ENCODE measurements at places on chromosomes 3 and 15.

GRCh38 chr15:99138491-99138982, 33.7 kb downstream of the SYNM start:
- DNase-seq = no peak

GRCh38 chr3:29475305-29475840, 194.5 kb downstream of the RBMS3 start:
- no peak for DNase-seq

- DNase-seq = no peak
These were observed 296.7 kb downstream of the PTPRG start for GRCh38 chr3:61858054-61858453.

DNA sequence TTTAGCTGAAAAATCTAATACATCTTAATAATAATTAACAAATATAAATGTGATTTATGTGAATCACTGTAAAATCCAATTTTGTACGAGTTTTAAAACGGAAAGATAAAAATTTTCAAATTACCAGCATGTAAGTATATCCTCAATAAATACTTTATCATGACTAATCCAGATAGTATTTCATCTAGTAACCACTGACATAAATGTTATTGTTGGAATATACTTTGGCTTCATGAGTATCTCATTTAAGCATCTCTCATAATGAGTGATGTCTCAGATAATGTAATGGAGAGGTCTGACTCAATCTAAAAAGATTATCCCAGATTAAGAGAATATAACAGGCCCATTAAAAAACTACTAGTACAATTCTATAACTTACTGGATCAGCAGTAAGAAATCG, 216.3 kb downstream of the STAG1 start:
- DNase-seq = no peak

DNA sequence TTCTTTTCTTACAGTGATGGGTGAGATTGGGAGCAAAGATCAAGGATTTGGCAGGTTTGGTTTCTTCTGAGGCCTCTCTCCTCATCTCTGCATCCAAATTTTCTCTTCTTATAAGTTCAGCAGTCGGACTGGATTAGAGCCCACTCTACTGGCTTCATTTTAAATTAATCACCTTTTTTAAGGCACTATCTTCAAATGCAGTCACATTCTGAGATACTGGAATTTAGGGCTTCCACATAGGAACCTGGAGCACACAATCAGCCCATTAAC, 56.5 kb upstream of the PLSCR4 start:
- no peak for DNase-seq

- DNase-seq = no peak
These were observed 98.1 kb downstream of the LRRK1 start for GRCh38 chr15:101017093-101017754.

- no peak for DNase-seq
These were observed 22.7 kb downstream of the SACM1L start for GRCh38 chr3:45711931-45712330.

DNA sequence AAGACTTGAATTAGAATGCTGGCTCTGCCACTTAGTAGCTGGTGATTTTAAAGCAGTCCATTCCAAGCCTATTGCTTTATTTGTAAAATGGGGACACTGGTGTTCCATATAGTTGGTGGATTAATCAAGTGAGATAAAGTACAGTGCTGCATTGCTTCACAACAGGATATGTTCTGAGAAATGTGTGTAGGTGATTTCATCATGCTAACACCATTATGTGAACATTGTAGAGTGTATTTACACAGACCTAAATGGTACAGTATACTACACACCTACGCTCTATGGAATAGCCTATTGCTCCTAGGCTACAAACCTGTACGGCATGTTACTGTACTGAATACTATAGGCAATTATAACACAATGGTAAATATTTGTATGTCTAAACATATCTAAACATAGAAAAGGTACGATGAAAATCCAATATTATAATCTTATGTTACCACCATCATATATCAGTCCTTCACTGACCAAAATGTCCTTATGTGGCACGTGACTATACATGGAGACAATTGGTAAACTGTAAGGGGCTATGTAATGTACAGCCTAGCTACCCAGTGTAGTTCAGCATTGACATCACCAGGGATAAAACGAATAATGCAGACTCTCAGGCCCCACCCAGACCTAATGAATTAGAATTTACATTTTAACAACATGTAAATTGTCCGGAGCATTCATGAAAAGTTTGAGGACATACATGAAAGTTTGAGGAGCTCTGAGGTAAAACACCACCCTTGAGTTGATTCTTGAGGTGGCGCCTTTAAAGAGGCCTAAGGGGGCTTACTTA, 121.4 kb upstream of the BFSP2 start:
- no peak for DNase-seq

- DNase-seq = no peak
These were observed 29.8 kb upstream of the SLC6A6 start for GRCh38 chr3:14372587-14372986.

DNA sequence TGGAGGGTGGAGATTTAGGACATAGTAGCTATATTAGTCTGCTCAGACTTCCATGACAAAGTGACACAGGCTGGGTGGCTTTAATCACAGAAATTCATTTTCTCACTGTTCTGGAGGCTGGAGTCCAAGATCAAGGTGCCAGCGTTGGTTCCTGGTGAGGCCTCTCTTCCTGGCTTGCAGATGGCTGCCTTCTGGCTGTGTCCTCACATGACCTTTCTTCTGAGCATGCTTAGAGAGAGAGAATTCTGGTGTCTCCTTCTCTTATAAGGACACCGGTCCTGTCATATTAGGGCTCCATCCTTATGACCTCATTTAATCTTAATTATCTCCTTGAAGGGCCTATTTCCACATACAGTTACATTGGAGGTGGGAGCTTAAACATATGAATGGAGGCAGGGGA, 14.9 kb upstream of the SHC4 start:
- no peak for DNase-seq

- no peak for DNase-seq
These were observed 3.5 kb upstream of the PIF1 start for GRCh38 chr15:64828985-64829384.

GRCh38 chr3:125594581-125595011, 701 bp downstream of the OSBPL11 start:
- DNase-seq = no peak

- DNase-seq = no peak
These were observed 111.2 kb downstream of the XXYLT1 start for GRCh38 chr3:195159814-195160165.

- DNase-seq = no peak
These were observed 409.4 kb upstream of the FRG2C start for GRCh38 chr3:75254685-75255084.

- DNase-seq = no peak
These were observed 9.4 kb upstream of the CAV3 start for GRCh38 chr3:8724108-8724752.

- no peak for DNase-seq
These were observed 664 bp downstream of the PARP3 start for GRCh38 chr3:51942603-51943450.

Data from NCI-H187 (cell line).